ENCODE measurements at places on chromosomes 7 and 10.

DNA sequence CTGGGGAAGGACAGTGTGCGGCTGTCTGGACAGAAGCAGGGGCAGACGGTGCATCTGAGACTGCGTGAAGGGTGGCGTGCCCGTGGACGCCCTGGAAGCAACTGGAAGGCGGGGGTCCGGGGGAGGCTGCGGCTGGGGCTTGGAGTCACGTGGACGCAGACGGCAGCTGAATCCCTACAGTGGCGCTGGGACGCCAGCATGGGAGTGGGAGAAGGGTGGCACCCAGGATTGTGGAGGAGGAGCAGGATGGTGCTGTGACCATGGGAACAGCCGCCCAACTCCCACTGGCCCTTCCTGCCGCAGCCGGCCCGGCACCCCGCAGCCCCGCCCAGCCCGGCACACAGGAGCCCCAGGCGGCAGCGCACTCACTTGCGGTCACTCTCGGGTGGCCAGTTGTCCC lies 9.7 kb downstream of the INTS1 start:
- no peak for DNase-seq

DNA sequence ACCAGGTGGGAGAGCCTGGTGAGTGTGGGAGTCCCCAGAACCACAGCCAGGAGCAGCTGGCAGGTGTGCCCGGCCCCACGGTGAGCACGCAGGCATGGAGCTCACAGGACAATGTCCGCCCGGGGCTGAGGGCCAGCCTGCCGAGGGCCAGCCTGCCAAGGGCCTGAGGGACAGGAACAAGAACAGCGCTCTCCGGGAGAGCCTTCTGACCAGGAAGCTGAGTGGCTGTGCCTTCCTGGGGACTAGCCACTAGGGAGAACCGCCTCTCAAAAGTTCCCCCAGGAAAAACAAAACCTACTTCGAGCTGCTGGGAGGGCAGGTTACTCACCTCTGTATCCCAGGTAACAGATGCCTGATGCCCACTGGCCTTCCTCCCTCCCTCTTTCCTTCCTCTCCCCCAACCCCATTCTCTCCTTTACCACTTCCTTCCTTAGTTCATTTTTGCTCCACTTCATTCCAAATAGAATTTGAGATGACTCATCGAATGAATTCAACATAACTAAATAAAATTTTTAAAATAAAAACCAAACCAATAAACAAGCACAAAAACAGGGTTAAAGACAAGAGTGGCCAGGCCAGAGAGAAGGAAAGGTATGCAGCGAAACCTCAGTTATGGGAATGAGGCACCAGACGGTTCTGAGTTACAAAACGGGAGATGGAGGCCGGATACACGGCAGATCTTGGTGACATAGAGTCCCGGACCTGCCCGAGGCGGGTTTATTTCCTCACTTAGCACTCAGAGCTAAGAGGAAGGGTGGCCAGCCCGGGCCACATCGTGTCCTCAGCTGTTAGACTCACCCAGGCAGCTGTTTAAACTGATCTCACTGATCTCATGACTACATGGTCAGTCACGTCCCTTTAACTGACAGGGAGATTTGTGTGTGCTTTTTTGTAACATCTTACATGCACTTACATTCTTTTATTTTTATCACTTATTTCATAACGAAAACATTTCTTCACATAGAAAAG lies 128.5 kb downstream of the TNS3 start:
- DNase-seq: no peak

DNA sequence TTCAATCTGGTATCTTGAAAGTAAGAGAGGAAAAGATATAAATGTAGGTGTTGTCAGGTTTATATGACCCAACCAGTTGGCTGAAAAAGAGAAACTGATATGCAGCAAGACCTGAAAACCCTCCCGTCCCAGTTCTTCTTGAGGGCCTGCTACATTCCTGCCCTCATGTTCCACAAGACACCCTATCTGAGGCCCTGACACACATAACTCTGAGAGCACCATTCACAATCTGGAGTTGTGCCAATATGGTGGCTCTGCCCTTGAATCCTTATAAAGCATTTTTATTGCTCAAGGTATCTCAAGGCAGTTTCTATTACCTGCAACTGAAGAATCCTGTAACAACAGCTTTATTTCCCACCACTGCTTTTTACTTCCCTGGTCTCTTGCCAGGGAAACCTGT lies 17.0 kb downstream of the XPNPEP1 start:
- DNase-seq: no peak

DNA sequence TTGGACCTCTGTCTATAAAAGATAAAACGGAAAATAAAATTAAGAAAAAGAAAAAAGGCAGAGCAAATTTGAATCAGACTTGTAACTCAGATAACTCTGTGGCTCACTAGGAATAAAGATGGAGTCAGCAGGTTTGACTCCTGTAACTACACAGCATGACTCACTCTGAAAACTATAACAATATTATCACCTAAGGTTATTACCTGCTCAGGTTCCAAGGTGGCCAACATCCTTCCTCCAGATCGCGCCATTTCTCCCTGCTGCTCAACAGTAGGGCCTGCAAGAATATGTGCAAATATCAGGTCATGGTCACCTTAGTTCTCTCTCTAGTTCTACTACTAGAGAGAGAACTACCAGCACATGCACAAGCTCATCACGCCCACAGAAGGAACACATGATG lies 30.0 kb downstream of the ALDH18A1 start:
- no peak for DNase-seq

GRCh38 chr10:78724846-78725245 lies 343.9 kb upstream of the ZMIZ1 start:
- no peak for DNase-seq

- DNase-seq: no peak
These were observed 38.7 kb upstream of the TRIL start for GRCh38 chr7:28996836-28997235.

- peak; percentile 50 for DNase-seq
These were observed 21.8 kb downstream of the MAP3K8 start for GRCh38 chr10:30455816-30456215.
